ENCODE measurements at places on chromosomes 3 and 15.

- DNase-seq = no peak
These were observed 32.9 kb downstream of the DAPK2 start for GRCh38 chr15:64013179-64014062.

- DNase-seq = no peak
These were observed 157.9 kb upstream of the TSPAN3 start for GRCh38 chr15:77228828-77229227.

GRCh38 chr3:138443521-138444503 is 9.4 kb downstream of the ESYT3 start:
- no peak for DNase-seq

GRCh38 chr3:42053476-42053875 is 37.7 kb upstream of the TRAK1 start:
- DNase-seq = no peak

GRCh38 chr3:37255990-37256308 is 81.6 kb upstream of the LRRFIP2 start:
- DNase-seq = no peak

GRCh38 chr3:185912929-185913901 is 24.6 kb downstream of the TRA2B start:
- DNase-seq = no peak

DNA sequence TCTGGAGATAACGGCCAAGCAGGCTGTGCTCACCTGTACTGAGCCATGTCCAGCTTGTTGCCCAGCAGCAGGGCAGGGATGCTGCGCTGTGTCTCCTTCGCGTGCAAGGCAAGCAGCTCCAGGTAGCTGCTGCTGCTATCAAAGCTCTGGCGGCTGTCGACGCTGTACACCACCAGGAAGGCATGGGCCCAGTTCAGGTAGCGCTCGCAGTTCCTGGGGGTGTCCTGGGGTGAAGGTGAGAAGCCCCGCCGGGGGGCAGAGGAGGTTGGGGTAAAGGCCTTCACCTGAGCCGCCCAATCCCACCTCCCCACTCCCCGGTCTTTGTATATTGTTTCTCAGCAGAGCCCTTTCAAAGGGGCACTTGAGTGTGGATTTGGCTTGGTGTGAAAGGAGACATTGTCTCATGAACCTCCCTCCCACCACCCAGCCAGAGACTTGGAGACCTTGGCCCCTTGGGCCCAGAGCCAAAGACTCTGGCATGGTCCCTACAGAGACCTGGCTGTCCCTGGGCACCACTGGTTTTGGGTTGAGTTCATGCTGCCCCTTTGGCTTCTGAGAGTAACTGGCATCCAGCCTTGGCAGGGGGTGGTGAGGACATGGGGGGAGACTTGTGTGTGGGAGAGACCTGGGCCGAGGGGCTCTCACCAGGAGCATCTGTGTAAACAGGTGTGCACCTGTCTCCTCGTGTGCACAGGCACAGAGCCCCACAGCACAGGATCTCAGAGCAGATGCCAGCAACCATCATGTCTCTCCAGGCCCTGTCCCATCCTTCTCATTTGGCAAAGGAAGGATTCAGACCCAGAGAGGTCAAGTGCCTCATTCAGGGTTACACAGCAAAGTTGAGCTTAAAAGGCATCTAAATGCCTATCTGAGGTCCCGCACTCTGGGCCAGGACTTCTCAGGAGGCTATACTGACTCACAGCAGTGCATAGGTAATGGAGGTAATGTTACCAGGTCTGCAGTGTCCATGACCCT is 9.1 kb downstream of the RASL12 start:
- DNase-seq = no peak

- no peak for DNase-seq
These were observed 1280.9 kb downstream of the NSUN3 start for GRCh38 chr3:95343767-95344166.

- DNase-seq = no peak
These were observed 1457.9 kb upstream of the CADM2 start for GRCh38 chr3:83500931-83501330.

DNA sequence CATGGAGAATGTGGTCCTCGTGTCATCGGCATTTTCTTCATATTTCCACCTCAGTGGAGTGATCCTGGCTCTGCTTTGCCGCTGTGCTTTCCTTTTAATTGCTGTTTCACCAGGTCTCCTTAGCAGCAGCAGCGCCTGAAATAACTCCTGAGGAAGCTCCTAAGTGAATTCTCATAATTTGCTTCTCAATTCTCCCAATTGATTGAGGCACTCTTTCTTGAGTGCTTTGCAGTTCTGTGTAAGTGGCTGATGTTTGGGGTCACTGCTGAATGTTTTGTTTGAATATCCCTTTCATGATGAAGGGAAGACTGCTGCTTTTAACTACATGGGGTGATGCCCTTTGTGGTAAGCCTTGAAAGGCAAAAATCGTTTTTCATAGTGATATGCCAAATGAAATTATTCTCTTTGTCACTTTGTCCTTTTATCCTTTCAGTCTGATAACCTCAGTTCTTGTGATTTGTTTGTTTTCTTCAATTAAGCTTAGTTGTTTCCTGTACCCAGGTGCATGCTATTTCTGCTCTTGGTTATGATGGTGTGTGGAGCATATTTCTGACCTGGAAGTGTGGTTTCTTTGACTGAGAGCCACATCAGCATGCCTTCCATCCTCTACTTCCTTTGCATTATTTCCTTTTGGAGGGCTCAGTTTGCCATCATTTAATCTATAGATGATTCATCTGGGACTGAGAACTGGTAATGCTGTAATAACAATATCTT is 36.7 kb downstream of the HMG20A start:
- no peak for DNase-seq

DNA sequence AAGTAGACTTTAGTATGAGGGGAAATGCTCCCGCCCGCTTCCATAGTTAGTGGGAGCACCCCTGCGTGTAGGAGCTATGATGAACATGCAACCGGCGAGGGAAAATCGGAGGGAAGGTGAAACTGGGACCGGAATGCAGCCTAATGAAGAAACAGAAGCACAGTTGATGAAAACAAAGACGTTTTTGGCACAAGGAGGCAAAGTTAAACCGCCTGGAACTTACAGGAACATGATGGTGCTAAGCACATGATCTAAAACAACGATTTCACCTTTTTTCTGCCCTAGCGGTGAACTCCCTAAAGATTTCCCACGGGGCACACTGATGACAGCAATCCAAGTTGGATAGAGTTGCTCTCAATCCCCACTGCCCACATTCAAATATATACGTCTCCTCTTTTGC is 49.4 kb upstream of the SPATA12 start:
- DNase-seq = no peak

DNA sequence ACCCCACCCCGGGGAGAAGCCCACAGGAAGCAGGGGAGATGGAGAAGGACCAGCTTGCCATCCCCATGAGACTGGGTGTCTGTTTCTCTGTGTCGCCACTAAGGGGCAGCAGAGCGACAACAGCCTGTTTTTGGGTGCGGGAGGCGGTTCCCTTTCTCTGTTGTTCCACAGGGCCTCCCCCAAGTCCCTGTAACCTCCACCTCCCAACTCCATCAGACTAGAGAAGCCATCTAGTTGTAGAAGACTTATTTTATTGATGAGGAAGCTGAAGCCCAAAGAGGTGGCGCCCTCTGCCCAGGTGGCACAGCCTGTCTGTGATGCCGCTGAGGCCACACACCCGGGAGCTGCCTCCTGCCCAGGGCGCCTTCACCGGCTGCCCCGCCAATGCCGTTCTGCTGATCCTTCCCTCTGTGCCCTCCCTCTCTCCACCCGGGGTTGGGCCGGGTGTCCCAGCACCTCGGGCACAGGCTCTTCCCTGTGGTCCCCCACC is 3.9 kb upstream of the CCDC9B start:
- DNase-seq = peak; percentile 55

GRCh38 chr3:63937661-63938651 is 25.8 kb upstream of the SCAANT1 start:
- DNase-seq = no peak

DNA sequence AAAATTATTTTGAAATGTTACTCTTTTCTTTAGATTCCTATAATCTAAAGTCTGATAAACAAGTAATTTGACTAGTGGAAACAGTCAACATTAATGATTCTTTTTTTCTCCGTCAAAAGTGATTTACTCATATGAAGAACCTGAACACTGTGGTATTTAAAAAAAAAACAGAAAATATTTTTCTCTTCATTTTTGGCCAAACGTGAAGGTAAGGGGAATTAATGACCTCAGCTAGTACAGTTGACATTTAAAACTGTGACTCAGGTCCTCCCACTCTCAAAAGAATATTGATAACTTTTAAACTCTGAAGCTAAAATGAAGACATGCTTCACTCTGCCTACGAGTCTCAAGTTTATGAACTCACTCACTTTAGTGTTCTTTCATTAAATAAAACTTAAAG is 34.5 kb downstream of the TIGIT start:
- DNase-seq = no peak

GRCh38 chr3:185153171-185153771 is 411 bp upstream of the C3orf70 start:
- DNase-seq = no peak

DNA sequence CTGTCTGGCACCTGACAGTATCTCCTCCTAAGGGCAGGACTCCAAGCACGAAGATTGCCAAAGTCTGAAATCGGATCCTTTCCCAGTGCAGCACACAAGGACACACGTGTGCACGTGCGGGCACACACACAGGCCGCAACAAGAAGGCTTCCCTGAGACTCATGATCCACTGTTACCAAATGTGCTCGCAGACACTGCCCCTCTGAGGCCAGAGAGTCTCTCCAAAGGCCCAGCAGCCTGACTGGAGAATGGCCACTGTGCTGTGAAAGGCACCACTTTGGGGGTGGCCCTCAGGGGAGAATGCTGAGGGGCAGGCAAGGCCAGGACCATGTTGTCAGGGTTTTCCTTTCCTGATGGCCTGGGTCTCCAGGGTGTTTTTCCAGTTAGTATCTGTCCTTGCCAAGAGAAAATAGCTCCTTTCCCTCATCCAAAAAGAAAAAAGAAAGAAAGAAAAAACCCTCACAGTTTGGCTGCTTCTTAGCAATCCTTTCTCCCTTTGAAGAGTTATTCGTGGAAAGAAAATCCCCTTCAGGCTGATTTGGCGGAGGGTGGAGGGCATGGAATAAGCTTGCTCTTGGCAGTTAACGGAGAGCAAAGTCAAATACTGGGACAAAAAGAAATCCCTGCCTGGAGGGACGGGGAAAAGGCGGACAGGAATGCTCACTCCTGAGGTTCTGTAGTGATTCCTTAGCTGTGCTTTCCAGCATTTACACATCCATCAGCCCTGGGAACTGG is 112.2 kb upstream of the ETV5 start:
- DNase-seq = no peak

- DNase-seq = no peak
These were observed 26.1 kb downstream of the GOLGA6L2 start for GRCh38 chr15:23420806-23421575.

GRCh38 chr3:87313641-87314040 is 37.3 kb upstream of the POU1F1 start:
- DNase-seq = no peak

DNA sequence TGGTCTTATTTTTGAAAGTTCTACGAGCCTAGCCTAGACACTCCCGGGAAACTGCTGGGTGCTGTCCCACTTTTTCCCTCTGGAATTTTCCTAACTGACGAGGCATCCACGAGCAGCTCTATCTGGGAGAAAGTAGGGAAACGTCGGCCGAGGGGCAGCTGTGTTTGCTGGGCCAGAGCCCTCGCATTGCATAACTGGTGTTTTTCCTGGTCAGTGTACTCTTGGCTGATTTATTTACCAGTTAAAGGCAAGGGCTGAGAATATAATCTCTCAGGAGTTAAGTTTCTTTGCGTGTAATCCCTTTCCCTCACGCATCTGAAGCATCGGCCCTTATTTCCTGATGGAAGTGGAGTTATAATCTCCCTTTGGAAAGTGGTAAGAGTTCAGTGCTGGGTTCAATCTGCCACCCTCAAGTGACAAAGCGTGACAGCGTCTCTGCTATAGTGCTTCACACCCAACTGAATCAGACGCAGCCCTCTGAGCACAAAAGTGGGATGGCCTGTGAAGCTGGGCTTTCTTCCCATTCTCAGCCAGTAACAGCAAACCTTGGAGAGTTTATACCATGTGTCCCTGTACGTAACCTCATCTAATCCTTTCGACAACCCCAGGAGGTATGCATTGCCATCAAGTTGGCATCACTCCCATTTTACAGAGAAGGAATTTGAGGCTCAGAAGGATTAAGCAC is 311.5 kb downstream of the RORA start:
- no peak for DNase-seq

- DNase-seq = no peak
These were observed 627.0 kb downstream of the SI start for GRCh38 chr3:164451072-164451910.

DNA sequence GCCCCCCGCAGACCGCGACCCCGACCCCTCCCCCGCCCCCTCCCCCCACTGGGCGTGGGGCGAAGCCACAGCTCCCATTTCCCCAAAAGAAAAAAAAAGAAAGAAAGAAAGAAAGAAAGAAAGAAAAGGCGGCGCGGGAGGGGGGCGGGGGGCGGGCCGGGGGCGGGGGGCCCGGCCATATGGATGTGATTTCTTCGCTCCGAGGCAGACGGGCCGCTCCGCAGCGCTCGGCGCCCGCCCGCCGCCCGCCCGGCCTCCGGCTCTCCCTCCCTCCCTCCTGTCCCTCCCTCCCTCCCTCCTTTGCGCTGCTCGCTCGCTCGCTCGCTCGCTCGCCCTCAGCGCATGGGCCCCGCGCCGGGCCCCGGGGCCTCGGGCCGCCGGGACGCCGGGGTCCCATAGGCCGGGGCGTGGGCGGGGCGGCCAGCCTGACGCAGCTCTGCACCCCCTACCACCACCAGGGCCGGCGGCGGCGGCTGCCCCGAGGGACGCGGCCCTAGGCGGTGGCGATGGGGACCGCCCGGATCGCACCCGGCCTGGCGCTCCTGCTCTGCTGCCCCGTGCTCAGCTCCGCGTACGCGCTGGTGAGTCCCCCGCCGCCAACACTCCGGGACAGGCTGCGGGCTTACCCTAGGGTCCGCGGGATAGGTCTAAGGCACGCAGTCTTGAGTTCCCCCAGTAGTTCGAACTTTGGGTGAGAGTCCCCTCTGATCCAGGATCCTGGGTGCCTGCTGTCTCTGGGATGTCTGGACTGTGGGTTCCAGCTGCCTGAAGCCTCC is 5.7 kb downstream of the PTH1R start:
- no peak for DNase-seq

DNA sequence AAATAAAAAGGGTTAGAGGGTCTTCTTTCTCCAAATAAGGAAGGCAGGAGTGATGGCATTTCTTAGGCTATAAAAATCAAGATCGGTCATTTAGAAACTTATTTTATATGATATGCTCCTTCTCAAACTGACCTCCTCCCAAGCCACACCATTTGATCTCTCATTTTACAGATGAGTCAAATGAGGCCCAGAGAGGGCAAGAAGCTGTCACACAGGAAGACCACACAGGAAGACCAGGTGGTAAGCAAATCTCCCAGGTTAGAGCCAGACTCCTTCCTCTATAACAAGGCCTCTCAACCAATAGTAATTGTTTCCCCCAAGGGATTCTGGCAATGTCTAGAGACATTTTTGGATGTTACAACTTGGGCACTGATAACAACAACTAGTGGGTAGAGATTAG is 13.8 kb downstream of the TLE3 start:
- DNase-seq = no peak

DNA sequence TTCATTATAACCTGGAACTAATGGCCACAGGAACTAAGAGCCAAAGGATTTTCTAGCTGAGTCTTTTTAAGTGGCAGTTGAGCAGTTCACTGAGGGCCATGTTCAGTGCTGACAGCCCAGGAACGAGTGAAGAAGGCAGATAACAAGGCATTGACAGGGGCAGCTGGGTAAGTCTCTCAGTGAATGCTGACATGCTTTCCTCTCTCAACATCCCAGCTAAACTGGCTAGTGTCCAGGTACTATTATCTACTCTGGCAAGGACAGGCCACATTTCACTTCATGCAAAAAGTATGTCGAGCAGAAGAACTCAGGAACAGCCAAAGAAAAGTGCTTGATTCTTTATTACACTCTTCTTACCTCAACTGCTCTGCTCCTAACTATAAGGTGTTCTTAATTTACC is 515.9 kb downstream of the NLGN1 start:
- DNase-seq = no peak
